ENCODE measurements at places on chromosomes 11 and 22. TPM values are rescaled to one million over a fixed set of nuclear protein-coding genes. Genes with fewer than 3 reads are reported as not detected.

Gene PARVA
- 137 TPM for total RNA-seq

Gene MRGPRX3
- not detected for total RNA-seq

Gene NLRP14
- 0.10 TPM for total RNA-seq

Gene P4HA3
- total RNA-seq, result 3.1 TPM

Gene PHRF1
- 26.6 TPM for total RNA-seq

Gene OR5B21
- not detected for total RNA-seq

Gene CTSW
- 1.8 TPM for total RNA-seq

Gene MYO18B
- total RNA-seq, result 19.9 TPM

Gene KLHDC7B
- total RNA-seq, result 0.63 TPM

GRCh38 chr11:10648871-10649270, 44.7 kb downstream of the IRAG1 start:
- no peak for DNase-seq

DNA sequence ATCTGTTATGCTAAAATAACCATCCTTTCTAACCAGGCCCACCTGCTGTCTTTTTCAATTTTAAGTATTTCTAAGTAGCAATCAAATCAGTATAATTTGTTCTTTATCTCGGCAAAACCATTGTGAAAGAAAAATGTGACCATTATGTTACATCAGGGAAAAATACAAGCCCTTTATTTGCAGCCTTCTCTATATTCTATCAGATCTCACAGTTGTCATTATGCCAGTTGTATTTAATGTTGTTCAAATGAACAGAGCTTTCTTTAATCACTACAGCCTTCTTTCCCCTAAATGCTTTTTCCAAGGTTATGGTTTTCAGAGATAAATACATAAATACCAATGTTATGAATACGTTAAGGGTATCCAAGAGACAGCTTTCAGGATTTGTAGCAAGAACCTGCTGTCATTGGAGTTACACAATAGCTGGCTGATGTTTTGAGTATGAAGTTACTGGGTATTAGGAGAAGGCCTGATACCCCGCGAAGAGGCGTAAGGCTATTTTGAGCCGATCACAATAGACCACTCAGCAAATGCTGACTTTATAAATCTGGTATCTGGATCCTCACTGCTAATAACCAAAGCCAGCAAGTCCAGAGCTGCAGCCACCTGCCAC, 406.3 kb downstream of the CADM1 start:
- no peak for DNase-seq

DNA sequence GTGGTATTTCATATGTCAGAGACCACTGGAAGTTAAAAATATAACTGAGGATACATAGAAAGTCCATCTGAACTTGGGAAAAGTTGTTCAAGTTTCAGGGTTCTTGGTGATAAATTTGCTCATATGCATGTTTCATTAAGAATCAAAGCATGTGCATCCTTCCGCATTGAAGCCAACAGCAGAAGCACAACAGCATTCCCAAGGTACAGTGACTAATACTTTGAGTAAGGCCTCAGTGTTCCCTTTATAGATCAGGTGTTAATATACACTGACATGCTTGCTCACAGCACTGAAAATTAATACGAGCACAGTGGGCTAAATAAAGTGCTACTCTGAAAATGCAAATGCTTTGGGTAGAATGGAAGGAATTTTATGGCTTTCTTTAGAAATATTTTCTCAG, 691.1 kb downstream of the METTL15 start:
- no peak for DNase-seq

GRCh38 chr22:38353142-38353629, 36.0 kb upstream of the CSNK1E start:
- DNase-seq, result peak; percentile 72

GRCh38 chr11:1739576-1739975, 10.8 kb downstream of the IFITM10 start:
- DNase-seq, result no peak

DNA sequence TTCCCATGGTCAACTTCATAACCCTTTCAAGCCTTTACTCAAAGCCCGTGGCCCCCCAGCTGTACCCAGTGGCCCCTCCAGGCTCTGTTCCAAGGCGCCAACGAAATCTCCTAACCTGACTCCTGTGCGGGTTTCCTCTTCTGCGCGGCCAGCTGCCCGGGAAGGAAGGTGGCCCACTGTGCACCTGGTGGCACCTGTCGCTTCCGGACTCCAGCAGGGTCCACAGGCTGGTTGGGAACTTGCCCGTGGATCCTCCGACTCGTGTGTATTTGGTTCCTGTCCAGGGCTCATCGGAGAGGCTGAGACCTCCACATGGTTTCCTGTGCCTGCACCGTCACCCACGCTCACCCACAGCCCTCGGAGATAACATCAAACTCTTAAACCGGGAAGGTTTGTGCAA, 335.4 kb downstream of the BRD1 start:
- no peak for DNase-seq

DNA sequence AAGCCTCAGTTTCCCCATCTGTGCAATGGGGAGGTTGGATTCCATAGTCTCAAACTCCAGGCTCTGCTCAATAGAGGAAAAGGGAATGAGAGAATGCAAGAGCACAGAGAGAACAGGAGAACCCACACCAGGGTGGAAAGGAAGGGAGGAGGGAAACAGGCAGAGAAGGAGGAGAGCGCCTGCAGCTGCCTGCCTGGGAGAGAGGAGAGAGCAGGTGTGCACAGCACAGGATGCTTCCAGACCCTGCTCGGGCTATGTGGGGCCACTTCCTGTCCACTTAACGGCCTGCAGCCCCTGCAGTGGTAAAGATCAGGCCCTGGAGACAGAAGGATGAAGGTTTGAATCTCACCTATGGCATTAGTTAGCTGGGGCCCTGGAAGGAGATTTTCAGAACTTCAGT, 12.3 kb downstream of the LRRC32 start:
- DNase-seq, result no peak

GRCh38 chr11:114027926-114028325, 31.6 kb upstream of the ZBTB16 start:
- DNase-seq, result no peak

- no peak for DNase-seq
Measured at GRCh38 chr11:26677566-26677965, 44.3 kb downstream of the SLC5A12 start.

DNA sequence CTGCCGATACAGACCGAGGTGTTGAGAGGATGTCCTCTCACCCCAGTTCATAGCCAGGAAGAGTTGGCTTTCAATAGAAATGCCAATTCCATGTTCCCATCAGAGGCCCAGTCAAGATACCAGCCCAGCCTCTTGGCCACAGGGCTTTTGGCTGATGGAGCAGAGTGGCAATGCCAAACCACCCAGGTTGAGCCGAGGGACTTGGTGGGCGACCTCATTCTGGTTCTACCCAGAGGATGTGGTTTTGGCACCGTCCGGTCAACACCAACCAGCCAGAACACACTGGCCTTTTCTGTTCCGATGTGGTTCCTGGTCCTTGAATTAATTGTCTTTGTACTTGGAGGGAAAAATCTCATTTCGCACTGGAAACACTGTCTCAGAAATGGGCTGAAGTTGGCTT, 60.5 kb downstream of the COMMD9 start:
- no peak for DNase-seq

- no peak for DNase-seq
Measured at GRCh38 chr11:65444314-65445051, 21.9 kb downstream of the NEAT1 start.

- DNase-seq, result no peak
Measured at GRCh38 chr11:14645985-14646900, 2.6 kb downstream of the PDE3B start.

DNA sequence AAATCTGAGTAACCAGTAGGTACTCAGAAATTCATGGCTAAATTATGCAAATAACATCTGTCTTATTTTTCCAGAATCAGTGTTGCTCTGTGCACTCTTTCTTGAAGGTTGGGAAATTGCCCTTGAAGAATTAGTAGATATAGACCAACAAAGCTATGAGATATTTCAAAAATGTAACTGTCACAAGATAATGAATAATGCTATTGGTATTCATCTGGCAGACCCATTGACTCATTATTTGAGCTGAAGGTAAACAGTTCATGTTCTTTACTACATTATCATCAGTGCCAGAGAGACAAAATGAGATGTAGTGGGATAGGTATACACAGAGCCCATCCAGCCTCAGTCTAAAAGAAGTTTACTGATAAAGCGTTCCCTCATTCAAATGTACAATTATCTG, 274.7 kb downstream of the CASP12 start:
- no peak for DNase-seq

DNA sequence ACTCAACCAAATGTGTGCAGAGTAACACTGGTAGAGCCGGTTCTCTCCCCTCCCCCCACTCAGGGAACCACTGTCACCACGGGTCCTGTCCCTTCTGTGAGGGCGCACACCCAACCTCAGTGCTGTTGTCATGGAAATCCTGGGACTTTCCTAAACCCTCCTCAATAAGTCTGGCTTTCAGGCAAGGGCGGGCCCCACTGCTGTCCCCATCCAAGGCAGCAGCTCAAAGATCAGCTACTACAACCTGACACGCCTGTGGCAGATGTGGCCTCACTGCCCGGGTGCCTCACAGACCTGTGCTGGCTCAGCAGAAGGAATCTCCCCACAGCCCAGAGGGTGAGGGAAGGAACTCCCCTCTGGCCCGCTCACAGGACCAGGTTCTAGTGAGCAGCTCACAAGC, 2.2 kb downstream of the PRODH start:
- DNase-seq, result no peak

DNA sequence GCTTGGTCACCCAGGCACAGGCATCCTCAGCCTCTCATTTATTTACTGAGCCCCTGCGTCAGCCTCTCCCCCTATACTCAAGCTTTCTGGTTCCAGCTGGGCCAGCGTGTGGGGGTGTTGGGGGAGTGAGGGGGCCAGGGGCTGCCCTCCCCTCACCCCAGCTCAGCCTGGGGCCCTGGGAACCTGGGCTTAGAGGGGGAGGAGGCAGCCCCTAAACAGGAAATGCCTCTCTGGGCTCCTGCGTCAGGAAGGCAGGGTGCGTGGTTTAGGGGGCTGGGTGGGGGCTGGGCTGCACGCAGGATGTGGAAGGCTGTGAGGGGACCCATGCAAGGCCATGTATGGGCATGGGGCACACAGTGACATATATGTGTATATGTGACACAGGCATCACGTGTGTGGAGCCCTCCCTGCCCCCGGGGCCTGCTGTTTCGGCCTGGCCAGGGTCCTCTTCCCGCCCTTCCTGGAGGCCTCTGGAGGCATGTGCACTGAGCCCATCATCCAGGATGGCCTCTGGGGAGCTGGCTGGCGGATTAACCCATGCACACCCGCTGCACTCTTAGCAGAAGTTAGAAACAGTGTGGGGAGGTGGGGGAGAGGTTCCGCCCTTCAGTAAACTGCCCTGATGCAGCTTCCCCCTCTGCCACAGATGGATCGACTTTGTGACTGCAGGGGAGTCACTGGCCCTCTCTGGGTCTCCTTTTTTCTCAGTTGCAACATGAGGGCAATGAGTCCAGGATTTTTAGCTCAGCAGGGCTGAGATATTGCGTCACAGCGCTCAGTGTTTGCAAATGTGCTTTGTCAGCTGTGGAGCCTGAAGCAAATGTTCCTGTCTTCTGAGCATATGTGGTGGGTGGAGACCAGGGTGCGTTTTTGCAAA, 1.1 kb upstream of the CD248 start:
- peak; percentile 81 for DNase-seq

DNA sequence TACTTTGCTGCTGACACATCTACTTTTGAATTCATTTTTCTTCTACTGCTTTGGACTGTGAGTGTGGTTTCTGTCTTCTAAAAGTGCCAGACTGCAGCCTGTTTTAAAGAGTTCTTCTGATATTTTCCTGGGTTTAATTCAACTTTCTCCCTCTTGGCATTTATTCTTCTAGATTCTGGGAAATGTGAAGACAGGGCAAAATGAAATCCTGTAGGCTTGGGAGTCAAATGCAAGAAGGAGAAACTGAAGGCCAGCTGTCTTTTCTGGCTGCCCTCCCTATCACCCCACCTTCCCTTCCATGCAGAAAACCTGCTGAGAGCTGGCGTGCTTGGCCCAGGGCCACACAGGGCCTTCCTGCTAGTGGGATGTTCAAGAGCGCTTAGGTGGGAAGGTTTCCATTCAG, 7.6 kb downstream of the ZNF70 start:
- peak; percentile 59 for DNase-seq

GRCh38 chr11:94588366-94588942, 21.3 kb downstream of the PIWIL4 start:
- no peak for DNase-seq

DNA sequence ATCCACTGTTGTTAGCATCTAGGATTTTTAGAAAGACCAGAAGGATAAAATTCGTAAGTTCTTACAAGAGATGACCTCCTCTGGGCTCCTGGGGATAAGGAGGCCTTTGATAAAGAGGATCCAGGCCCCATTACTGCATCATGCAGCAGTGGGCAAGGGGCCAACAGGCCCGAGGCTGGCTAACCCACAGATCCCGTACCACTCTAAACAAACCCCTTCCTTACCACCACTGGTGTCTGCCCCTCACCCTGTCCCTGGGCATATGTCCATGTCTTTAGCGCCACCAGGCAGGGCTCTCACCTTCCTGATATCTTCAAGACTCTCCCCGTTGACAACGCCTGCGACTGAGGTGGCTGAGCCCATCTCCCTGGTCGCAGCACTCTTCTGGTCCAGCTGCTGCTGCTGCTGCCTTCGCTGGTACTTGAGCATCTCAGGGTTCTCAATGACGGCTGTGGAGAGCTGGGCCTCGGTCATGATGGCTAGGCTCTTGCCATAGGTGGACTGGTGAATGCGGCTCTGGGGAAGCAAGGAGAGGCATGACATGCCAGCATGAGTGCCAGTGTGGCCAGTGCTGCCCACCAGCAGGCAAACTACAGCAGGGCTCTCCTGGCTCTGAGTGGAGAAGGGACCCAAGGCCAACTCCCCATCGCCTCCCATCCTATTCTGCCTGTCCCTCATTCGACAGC, 46.2 kb downstream of the HIRA start:
- DNase-seq, result no peak

GRCh38 chr22:21571679-21572078, 4.2 kb downstream of the UBE2L3 start:
- DNase-seq, result no peak

DNA sequence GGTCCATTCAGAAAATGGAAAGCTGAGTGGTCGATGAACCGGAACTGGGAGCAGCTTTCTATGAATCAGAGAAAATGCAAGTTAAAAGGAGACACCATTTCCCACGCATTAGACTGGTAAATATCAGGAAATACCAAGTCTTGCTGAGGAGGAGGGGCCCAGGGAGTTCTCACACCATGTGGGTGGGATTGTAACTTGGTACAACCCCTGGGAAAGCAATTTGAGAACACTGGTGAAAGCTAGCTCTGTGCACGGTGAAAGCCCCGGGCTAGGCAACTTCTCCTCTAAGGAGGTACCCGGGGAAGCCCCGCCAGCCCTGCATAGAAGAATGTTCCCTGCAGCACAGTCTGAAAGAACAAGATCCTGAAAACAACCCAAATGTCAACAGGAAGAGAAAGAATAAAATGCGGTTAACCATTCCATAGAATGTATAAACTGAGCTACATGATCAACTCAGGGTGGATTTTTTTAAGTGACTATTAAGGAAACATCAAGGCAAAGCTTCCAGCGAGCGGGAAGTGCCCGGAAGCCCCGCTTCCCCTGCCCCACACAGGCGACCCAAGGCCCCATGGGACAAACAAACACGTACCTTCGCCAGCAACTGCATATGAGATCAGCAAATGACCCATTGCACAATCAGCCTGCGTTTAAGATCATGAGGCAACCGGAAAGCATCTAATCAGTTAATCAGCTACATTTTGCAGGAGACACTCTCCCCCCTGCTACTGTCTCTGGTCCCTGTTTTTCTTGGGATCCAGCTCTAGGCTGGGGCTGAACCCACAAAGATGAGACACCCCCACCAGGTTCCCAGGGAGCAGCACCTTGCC, 11.3 kb downstream of the SHANK2 start:
- DNase-seq, result no peak
